ENCODE measurements at places on chromosomes 13 and 19. TPM values are rescaled to one million over a fixed set of nuclear protein-coding genes. Genes with fewer than 3 reads are reported as not detected.
A peak's percentile ranks its signal among the peaks of the same experiment; 100 is the strongest.

- H3K27me3 ChIP-seq, result no peaks in the 10 kb centered on the region
- H3K27ac ChIP-seq, result peak overlapping the region; percentile 43
- H3K4me3 ChIP-seq, result no peak overlapping the region
- no peak for DNase-seq
- no peaks in the 10 kb centered on the region for H3K36me3 ChIP-seq
- H3K4me1 ChIP-seq, result no peaks in the 10 kb centered on the region
Observed at GRCh38 chr19:5447700-5448311, 7.4 kb upstream of the ZNRF4 start.

Gene RDH13
- 49.8 TPM for total RNA-seq

GRCh38 chr19:17098326-17098725 lies 22.7 kb downstream of the MYO9B start:
- H3K27me3 ChIP-seq, result no peaks in the 10 kb centered on the region
- DNase-seq, result no peak
- no peak overlapping the region for H3K4me3 ChIP-seq
- peak overlapping the region; percentile 33 for H3K27ac ChIP-seq
- H3K4me1 ChIP-seq, result peaks cover 17% of the 10 kb centered on the region

- H3K27me3 ChIP-seq, result no peaks in the 10 kb centered on the region
- H3K36me3 ChIP-seq, result no peaks in the 10 kb centered on the region
- peaks cover 34% of the 10 kb centered on the region for H3K4me1 ChIP-seq
- DNase-seq, result peak; percentile 36
Observed at GRCh38 chr19:46924874-46925547, 64.2 kb downstream of the ARHGAP35 start.

Gene SCGB2B2
- total RNA-seq, result 0.72 TPM

Data from Caco-2 (cell line).